Mesothelial cell of epicardium (in vitro differentiated cells): ENCODE measurements at places on chromosomes 7 and 10.

DNA sequence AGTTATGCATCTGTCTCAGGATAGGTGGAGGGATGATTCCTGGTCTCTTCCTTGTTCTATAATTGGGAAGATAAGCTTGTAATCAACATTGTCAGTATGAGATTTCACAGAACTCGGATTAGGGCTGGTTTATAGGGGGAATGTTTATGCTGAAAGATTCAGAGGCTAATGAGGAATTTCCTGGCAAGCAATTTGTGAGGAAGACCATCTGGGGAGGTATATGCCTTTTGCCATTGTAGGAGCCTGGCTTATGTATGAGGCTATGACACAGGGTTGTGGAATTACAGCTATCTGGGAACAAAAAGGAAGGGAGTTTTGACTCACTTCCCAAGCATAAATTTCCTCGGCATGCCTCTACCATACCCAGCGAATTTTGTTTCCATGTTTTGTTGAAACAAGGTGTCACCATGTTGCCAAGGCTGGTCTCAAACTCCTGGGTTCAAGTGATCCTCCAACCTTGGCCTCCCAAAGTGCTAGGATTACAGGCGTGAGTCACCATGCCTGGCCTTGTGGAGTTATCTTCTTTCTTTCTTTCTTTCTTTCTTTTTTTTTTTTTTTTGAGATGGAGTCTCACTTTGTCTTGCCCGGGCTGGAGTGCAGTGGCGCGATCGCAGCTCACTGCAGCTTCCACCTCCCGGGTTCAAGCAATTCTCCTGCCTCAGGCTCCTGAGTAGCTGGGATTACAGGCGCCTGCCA lies 1.6 kb upstream of the COPS6 start:
- DNase-seq: no peak

- no peak for DNase-seq
Observed at GRCh38 chr10:14332903-14333302, 2.2 kb upstream of the FRMD4A start.

GRCh38 chr10:110358869-110359629 lies 54.3 kb upstream of the SMNDC1 start:
- DNase-seq: no peak

DNA sequence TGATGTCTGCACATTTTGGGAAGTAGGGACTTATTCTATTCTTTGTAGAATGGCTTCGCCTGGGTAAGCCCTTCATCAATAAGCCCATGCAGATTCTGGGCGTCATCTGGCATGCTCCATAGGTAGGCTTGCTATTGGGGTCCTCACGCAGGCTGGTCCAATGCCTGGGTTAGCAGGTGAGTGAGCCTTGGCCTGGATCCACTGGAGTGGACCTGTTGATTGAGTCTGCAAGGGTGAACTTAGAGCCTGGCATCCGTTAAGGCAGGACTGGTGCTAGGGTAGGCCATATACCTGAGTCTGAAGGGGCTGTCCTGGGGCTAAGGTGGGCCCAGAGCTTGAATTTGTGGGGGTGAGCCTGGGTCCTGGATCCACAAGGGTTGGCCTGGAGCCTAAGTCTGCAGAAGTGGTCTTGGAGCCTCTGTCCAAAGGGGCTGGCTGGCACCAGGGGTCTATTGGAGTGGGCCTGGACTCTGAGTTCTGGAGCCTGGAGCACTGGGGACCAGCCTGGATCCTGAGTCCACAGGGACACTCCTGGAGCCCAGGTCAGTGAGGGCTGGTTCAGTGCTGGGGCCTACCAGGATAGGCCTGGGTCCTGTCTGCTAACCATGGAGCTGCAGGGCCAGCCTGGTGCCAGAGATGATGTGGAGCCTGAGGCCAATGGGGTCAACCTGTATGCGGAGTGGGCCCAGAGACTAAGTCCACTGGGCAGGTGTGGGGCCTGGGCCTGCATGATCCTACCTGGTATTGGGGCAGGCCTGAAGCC lies 297.7 kb downstream of the PTPRN2 start:
- DNase-seq: no peak

DNA sequence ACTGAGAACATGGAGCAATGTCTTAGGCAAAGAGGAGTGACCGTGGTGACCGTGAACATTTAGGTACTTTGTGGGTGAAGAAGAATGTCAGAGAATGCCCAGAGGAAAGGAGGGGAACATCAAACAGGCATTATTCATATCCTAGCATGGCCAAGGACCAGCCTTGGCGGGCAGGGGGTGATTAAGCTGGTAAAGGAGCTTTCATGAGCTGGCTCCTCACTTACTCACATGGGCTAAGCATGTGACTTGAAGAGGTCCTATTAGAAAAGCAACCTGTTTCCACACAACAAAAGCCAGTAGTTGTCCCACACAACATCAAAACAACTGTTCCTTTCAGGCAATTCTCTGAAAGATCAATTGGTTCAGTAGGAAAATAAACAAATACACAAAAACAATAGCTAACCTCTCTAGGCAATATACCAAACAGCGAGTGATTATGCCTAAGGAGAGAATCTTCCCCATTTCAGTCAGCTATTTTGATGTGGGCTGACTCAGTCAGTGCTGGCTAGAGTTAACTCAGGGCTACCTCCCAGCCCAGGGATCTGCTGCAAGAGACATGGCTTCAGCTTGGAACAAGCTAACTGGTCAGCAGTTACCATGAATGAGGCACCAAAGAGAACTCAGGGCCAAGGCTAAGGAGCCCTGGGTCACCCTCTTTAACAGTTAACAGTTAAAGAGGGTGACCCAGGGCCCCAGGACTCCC lies 283.5 kb downstream of the ARHGAP12 start:
- DNase-seq: no peak

GRCh38 chr7:36986948-36987724 lies 262.8 kb upstream of the AOAH start:
- no peak for DNase-seq

DNA sequence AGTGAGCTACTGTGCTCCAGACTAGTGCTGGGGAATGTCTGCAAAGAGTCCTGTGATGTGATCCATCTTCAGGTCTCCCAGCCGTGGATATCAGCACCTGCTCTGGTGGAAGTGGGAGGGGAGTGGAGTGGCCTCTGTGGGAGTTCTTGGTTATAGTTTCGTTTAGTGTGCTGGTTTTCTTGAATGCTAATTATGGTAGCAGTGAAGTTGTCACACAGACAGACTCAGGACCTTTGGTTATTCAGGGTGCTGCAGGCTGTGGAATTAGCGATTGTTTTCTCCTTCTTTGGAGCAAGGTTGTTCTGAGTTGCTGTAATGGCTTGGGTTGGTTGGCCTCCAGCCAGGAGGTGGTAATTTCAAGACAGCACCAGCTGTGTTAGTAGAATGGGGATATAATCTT lies 132.7 kb upstream of the HGF start:
- DNase-seq: no peak

DNA sequence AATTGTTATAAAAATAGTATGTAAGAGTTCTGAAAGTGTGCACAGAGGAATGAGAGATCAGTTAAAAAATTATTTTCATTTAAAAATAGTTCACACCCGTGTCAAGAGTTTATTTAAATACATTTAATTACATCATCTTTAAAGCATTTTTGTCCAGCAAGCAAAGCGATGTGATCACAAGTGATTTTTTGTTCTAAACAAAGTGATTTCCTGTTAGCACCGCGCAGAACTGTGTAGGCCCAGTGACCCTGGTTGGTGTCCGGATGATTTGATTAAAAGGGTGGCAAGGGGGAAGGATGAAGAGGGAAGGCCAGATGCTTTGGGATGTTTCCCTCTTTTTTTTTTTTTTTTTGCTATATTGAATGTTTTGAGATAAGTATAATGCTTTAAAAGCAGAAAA lies 227.8 kb upstream of the PITRM1 start:
- DNase-seq: no peak

GRCh38 chr7:105298439-105298894 lies 90.3 kb downstream of the SRPK2 start:
- DNase-seq: no peak

DNA sequence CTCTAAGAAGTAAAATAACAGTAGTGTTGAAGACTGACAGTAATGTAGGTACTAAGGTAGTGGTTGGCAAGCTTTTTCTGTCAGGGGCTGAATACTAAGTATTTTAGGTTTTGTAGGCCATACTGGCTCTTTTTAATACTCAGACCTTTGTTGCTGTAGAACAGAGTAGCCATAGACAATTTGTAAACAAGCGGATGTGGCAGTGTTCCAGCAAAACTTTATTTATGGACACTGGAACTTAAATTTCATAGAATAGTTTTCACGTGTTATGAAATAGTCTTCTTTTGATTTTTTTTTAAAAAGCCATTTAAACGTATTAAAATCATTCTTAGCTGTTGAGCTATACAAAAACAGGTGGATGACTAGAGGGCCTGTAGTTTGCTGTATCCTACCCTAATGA lies 121.2 kb downstream of the MLLT10 start:
- DNase-seq: no peak

GRCh38 chr10:124728071-124728829 lies 15.9 kb downstream of the FAM53B start:
- DNase-seq: no peak

DNA sequence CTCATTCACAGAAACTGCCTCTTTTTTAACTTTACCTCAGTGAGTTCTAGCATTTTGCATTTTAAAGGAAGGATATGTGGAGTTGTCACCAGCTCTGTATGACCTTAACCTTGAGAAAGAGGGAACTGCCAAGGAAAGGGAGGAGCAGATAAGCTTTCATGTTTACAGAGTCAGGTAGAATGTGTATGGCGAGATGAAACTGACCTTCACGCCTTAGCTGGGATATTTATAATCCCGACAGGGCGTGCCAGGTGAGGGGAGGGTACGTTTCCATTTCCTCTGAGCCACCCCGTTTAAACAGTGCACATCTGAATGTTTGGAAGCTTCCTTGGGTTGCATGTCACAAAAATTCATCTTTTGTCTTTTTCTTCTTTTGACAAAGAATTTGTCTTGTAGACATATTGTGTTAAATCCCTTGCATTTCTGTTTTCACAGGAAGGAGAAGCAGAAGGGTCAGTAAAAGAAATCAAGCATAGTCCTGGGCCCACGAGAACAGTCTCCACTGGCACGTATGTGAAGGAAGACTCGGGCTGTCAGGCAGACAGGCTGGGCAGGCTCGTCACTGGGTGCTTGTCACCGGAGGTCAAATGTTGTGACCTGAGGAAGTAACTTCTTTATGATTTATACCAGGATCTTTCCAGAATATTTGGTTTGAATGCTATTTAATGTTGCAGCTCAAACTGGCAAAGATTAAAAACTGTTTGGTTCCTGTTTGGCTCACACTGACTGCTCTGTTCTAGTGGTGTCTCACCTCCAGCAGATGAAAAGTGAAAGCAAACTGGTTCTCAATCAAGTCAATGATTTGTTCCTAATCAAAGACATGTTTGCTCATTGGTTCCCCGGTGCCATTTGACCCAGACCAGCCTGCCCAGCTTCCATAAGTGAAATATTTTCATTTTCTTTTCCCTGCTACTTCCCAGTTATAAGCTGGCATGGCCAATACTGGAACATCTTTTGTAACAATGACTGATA lies 16.2 kb downstream of the OPTN start:
- DNase-seq: no peak

DNA sequence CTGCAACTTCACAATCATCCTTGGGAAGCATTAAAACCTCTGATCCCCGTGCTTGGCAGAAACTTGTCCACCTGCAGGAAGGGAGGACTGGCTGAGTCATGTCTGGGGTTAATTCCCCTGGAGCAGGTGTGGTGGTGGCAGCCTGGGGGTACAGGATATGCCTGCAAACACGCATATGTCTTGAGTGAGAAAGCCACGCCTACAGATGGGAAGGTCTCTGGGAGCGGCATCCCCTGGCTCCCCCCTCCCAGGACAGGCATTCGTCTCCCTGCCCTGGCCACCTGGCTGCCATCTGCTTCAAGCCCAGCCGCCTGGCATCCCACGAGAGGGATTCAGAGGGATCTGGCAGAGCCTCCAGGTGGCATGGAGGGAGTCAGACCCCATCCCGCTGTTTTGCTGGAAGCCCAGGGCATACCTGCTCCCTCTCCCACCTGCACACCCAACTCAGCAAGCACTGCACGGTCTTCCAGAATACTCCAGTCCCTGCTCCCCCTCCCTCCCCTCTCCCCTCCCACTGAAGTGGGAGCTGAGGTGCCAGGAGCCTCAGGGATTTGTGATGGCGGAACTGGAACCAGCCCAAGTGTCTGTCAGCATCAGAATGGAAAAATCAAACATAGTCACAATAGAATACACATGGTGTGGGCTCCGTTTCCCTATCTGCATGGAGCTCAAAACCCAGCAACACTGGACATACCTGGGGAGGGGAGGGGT lies 61.0 kb downstream of the CAMK2B start:
- DNase-seq: no peak

DNA sequence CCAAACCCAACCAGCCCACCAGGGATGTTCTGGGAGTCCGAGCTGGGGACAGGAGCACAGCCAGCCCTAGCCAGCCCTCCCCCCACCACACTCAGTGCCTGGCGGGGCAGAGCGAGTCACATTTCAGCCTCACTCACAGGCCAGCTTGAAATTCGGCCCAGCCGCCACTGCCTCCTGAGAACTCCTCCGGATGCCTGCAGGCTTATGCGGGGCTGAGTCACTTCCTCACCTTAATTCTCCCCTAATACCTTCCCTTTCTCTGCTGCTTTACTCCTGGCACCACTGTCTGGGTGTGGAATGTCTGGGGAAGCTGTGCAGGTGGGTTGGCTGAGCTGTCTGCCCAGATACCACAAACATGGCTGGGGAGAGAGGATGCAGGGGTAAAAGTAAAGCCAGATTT lies 22.6 kb upstream of the DLG5 start:
- DNase-seq: no peak

- no peak for DNase-seq
Observed at GRCh38 chr7:97004247-97005182, 838 bp upstream of the DLX6 start.

DNA sequence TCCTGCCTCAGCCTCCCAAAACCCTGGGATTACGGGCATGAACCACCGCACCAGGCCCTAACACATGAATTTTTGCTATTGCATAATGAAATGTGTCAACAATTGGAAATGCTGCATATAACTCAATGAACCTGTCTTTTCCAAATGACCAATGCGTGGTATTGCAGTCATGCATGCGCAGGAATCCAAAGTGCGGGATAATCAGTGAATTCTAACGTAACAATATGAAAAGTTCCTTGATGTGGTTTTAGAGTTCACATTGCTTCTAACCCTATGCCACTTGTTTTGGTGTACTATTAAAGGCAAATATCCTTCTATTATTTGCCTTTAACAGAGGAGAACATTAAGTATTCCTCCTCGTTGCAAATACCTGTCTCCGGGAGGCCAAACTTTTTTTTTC lies 10.5 kb downstream of the TDRD1 start:
- no peak for DNase-seq

GRCh38 chr7:33529070-33529469 lies 376.3 kb upstream of the BMPER start:
- DNase-seq: no peak

- no peak for DNase-seq
Observed at GRCh38 chr7:115635376-115635775, 395.2 kb downstream of the TFEC start.

GRCh38 chr10:101047961-101048892 lies 13.6 kb upstream of the KAZALD1 start:
- no peak for DNase-seq

DNA sequence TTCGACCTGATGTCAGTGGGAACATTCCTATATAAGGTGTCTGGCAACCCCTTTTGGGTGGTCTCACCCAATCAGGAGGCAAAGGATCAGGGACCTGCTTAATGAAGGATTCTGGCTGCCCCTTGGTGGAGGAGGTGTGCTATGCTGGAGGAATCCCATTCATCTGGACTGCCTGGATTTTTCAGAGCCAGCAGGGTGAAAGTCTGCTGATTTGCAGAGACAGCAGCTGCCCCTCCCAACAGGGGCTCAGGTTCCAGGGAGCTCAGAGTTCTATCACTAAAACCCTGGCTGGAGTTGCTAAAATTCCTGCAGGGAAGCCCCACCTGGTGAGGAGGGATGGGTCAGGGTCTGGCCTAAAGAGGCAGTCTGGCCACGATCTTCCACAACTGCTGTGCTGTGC lies 398.5 kb upstream of the CNTNAP2 start:
- no peak for DNase-seq
